NCI-H146 (cell line): ENCODE measurements at places on chromosomes 12 and 14.

GRCh38 chr12:54497883-54498282 is 331 bp downstream of the NCKAP1L start:
- no peak for DNase-seq

DNA sequence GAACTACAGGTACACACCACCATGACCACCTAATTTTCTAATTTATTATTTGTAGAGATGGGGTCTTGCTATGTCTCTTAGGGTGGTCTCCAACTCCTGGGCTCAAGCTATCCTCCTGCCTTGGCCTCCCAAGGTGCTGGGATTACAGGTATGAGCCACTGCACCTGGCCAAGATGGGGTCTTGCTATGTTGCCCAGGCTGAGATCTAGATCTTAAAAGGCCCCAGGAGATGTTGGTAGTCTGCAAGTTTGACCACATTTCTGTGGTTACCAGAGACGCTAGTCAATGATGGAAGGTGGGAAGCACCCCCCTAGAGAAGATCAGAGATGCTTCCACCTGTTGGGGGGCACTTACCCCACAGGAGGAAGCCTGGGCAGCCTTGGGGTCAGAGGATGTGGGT is 34.7 kb downstream of the FOXN4 start:
- DNase-seq: no peak

DNA sequence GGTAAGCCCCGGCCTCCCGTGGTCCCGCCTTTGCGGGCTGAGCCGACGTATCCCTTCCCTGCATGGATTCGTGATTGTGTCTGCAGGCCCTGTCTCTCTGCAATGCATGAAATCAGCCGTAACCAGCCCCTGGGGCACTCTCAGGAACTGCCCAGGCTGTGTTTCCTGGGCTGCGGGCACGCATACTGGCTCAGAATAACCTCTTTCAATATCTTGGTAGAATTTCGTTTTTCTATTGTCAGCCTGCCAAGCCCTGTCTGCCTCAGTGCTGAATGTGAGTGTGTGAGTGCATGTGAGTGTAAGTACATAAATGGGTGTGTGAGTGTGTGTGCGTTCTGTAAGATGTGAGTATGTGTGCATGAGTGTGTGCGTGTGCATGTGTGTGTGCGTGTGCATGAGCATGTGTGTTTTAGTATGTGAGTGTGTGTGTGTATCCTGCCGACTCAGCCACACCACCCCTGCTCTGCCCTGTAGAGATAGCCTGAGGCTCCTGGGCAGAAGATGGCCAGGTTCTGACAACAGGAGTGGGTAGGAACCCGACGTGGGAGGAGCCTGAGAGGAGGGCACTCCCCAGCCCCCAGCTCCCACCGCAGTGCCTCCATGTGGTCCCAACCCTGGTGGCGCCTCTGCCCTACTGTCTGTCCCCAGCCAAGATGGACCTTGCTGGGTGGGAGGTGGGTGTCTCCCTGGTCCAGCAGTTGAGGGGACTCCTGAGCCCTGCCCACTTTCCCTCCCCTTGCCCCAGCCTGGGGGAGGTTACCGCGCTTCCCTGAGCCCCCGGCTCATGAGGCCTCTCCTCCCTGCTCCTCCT is 268.8 kb downstream of the ADGRD1 start:
- DNase-seq: no peak

DNA sequence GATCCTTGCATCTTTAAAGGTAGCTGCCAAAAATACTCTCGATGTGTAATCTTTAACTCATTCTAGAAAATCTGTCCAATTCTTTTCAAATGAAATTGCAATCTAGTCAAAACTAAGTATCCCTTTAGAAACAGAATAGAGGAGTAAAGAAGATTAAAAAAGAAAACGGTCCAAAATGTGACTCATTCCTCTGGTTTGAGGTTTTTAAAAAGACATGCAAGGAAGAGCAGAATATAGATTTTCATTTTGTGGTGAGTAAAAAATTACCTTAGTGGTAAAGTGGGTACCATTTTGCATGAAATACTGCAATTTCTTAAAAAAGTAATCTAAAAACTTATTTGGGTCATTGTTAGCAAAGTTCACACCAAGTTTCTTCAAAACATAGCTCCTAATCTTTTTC is 108.4 kb downstream of the BRMS1L start:
- DNase-seq: no peak

DNA sequence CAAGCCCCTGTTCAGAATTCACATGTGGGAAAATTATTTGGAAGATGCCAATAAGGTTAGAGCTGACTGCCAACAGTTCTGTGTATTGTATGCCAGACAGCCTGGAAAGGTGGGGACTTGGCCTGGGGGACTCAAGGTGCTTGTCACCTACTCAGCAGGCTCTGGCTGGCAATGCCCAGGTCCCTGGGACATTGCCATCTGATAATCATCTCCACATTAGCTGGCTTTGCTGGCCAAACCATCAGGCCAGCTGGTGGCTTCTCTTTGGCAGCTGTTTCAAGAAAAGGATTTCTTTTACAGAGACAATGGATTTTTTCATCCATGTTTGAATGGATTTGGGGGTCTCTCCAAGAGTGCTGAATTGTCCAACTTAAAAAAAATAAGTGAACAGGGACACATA is 165.2 kb downstream of the BRMS1L start:
- no peak for DNase-seq
